Tibial nerve (tissue), 4 donors: ENCODE measurements at places on chromosomes 16 and 17. TPM values are rescaled to one million over a fixed set of nuclear protein-coding genes. Genes with fewer than 3 reads are reported as not detected.
A peak's percentile ranks its signal among the peaks of the same experiment; 100 is the strongest.

DNA sequence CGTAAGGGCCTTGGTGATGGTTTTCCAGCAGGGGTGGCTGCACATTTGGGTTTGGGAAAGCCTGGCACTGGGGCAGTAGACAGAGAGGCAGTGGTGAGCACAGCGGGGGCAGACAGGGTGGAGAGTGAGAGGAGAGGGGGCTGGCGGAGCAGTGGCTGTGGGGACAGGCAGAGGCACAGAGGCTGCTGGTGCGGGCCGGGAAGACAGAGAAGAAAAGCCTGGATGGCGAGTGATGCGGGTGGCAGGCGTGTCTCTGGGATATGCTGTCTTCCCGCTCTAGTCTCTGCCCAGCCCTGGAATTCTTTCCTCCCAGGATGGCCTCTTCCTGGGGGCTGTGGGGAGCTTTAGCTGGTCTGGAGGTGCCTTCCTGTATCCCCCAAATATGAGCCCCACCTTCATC, 16.9 kb downstream of the ITGAD start:
- H3K4me1 ChIP-seq = no peaks in the 10 kb centered on the region
- no peaks in the 10 kb centered on the region for H3K27me3 ChIP-seq
- H3K36me3 ChIP-seq = no peaks in the 10 kb centered on the region
- no peak overlapping the region for H3K27ac ChIP-seq
- no peak for DNase-seq
- H3K4me3 ChIP-seq = no peak overlapping the region

GRCh38 chr16:12323007-12323758, 346.6 kb downstream of the SNX29 start:
- H3K27me3 ChIP-seq = no peaks in the 10 kb centered on the region
- no peak overlapping the region for H3K4me3 ChIP-seq
- H3K27ac ChIP-seq = no peak overlapping the region
- DNase-seq = no peak

GRCh38 chr16:31484491-31485171, 1.7 kb downstream of the SLC5A2 start:
- peaks cover 18% of the 10 kb centered on the region for H3K4me1 ChIP-seq
- H3K27me3 ChIP-seq = no peaks in the 10 kb centered on the region
- no peak overlapping the region for H3K27ac ChIP-seq
- H3K36me3 ChIP-seq = no peaks in the 10 kb centered on the region
- no peak overlapping the region for H3K4me3 ChIP-seq
- DNase-seq = no peak

DNA sequence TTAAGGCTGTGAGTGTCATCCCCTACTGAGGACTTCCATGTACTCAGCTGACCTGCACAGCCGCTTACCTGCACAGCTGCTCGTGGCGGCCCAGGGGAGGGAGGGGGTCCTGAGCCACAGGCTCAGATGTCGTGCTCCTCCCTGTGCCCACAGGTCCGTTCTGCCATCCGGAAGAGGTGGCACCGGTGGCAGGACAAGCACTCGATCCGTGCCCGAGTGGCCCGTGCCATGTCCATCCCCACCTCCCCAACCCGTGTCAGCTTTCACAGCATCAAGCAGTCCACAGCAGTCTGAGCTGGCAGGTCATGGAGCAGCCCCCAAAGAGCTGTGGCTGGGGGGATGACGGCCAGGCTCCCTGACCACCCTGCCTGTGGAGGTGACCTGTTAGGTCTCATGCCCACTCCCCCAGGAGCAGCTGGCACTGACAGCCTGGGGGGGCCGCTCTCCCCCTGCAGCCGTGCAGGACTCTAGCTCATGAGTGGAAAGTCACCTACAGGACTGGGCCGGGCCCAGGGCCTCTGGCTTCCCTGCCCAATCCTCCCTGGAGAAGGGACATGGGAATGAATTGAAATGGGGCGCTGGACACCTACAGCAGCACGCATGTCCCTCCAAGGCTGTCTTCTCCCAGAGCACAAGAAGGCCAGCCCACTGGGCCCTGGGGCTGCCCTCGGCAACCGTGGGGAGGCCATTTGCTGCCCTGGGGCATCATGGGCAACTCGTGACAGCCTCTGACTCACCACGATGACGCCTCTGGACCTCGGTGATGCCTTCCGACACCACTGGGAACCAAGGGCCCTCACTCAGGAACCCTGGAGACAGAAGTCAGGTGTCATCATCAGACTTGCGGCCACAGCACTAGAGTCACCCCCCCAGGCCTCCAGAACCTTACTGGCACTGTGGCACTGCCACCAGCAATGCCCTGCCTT, 9.9 kb upstream of the SPPL2C start:
- no peak overlapping the region for H3K27ac ChIP-seq
- no peaks in the 10 kb centered on the region for H3K4me1 ChIP-seq
- H3K4me3 ChIP-seq = no peak overlapping the region
- DNase-seq = no peak

DNA sequence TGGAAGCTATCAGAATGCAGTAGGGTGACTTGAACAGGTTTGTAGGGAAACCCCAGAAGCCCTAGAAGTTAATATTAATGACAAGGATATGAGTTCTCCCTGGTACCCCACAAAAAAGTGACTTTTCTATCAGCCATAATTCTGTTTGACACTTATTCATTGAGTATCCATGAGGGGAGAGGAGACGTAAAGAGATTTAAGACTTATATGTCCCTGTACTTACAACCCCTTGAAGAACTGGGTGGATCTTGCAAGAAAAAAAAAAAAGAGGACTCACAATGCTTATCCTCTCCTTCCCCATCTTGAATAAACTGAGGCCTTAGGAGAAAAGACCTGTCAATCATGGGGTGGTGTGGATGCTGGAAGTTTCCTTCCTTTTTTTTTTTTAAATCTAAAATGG, 203.5 kb downstream of the CBLN1 start:
- no peaks in the 10 kb centered on the region for H3K27me3 ChIP-seq
- no peak overlapping the region for H3K27ac ChIP-seq
- no peak overlapping the region for H3K4me3 ChIP-seq
- no peaks in the 10 kb centered on the region for H3K4me1 ChIP-seq
- no peak for DNase-seq

- no peak overlapping the region for H3K27ac ChIP-seq
- no peak overlapping the region for H3K4me3 ChIP-seq
- H3K4me1 ChIP-seq = peaks cover 4% of the 10 kb centered on the region
- DNase-seq = no peak
- H3K27me3 ChIP-seq = no peaks in the 10 kb centered on the region
Observed at GRCh38 chr16:17277981-17278381, 192.8 kb downstream of the XYLT1 start.

- H3K36me3 ChIP-seq = peaks cover 24% of the 10 kb centered on the region
- H3K4me1 ChIP-seq = no peaks in the 10 kb centered on the region
- DNase-seq = no peak
- H3K27ac ChIP-seq = no peak overlapping the region
- H3K27me3 ChIP-seq = no peaks in the 10 kb centered on the region
Observed at GRCh38 chr16:3661311-3661710, 6.8 kb downstream of the DNASE1 start.

- H3K36me3 ChIP-seq = no peaks in the 10 kb centered on the region
- no peaks in the 10 kb centered on the region for H3K27me3 ChIP-seq
- no peak overlapping the region for H3K27ac ChIP-seq
- H3K4me1 ChIP-seq = peaks cover 56% of the 10 kb centered on the region
- DNase-seq = no peak
- no peak overlapping the region for H3K4me3 ChIP-seq
Observed at GRCh38 chr17:55584861-55585260, 73.6 kb upstream of the SMIM36 start.

GRCh38 chr17:40301315-40301714, 7.7 kb upstream of the RARA start:
- no peaks in the 10 kb centered on the region for H3K27me3 ChIP-seq
- no peak overlapping the region for H3K4me3 ChIP-seq
- DNase-seq = no peak
- H3K36me3 ChIP-seq = no peaks in the 10 kb centered on the region
- no peak overlapping the region for H3K27ac ChIP-seq
- H3K4me1 ChIP-seq = peaks cover 23% of the 10 kb centered on the region

DNA sequence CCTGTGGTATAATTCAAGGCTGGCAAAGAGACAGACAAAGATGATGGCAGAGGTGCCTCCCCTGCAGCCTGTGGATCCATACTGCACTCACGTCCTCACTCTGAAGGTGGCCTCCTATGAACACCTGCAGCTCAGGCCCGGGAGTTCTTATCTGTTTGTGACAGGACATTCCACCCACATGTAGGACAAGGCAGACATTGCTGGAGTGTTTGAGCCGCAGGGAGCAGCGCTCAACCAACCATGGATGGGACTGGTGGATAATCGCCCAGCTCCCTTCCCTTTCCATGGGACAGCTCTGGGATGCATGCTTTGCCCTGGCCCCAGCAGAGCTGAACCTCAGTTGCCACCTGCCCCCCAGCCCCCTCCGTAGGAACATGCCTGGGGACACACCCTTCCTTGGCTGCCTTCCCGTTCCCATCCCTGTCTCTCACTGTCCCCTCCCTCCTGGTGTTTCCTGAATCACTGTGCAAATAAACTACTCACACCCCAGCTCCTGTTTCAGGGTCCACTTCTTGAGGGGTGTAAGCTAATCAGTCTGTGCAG, 22.2 kb downstream of the ITPRIPL2 start:
- H3K4me1 ChIP-seq = peaks cover 23% of the 10 kb centered on the region
- H3K27me3 ChIP-seq = no peaks in the 10 kb centered on the region
- H3K4me3 ChIP-seq = no peak overlapping the region
- H3K27ac ChIP-seq = peak overlapping the region; percentile 11

- no peaks in the 10 kb centered on the region for H3K4me1 ChIP-seq
- no peak overlapping the region for H3K4me3 ChIP-seq
- H3K27ac ChIP-seq = no peak overlapping the region
- no peaks in the 10 kb centered on the region for H3K36me3 ChIP-seq
- no peaks in the 10 kb centered on the region for H3K27me3 ChIP-seq
- DNase-seq = no peak
Observed at GRCh38 chr17:31605761-31606160, 214.3 kb downstream of the RAB11FIP4 start.

- no peak overlapping the region for H3K4me3 ChIP-seq
- no peak for DNase-seq
- no peaks in the 10 kb centered on the region for H3K36me3 ChIP-seq
- peaks cover 30% of the 10 kb centered on the region for H3K4me1 ChIP-seq
- peak overlapping the region; percentile 95 for H3K27ac ChIP-seq
Observed at GRCh38 chr17:78340183-78340955, 19.5 kb downstream of the SOCS3 start.

DNA sequence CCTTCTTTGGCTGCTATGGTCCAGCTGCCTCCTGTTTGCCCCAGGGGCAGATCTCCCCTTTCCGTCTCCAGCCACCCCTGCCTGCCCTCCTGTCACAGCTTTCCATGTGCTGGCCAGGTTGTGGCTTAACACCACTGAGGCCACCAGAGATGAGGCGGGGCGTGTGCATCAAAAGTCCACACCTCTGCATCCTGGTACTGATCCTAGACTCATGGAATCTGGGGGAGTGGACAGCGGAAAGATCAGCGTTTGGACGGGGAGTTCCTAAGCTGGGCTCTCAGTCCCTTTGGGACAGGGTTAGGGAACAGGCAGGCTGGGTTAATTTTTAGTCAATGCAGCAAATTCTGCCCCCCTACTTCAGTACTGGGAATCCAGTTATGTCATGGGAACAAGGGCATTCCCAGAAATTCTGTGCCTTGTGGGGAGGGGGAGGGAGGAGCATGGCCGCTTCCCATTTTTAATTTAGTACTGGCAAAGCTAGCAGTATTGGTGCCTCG, 3.9 kb downstream of the IGFBP4 start:
- no peaks in the 10 kb centered on the region for H3K36me3 ChIP-seq
- H3K27me3 ChIP-seq = no peaks in the 10 kb centered on the region
- DNase-seq = no peak
- peak overlapping the region; percentile 77 for H3K4me3 ChIP-seq

GRCh38 chr17:51818777-51819176, 339.7 kb downstream of the CA10 start:
- no peaks in the 10 kb centered on the region for H3K4me1 ChIP-seq
- no peaks in the 10 kb centered on the region for H3K36me3 ChIP-seq
- H3K27ac ChIP-seq = no peak overlapping the region
- no peaks in the 10 kb centered on the region for H3K27me3 ChIP-seq
- no peak for DNase-seq
- H3K4me3 ChIP-seq = no peak overlapping the region

GRCh38 chr17:72862276-72862999, 230.1 kb downstream of the SLC39A11 start:
- no peak overlapping the region for H3K27ac ChIP-seq
- DNase-seq = no peak
- no peaks in the 10 kb centered on the region for H3K27me3 ChIP-seq
- H3K4me1 ChIP-seq = no peaks in the 10 kb centered on the region
- H3K36me3 ChIP-seq = peaks cover 7% of the 10 kb centered on the region

DNA sequence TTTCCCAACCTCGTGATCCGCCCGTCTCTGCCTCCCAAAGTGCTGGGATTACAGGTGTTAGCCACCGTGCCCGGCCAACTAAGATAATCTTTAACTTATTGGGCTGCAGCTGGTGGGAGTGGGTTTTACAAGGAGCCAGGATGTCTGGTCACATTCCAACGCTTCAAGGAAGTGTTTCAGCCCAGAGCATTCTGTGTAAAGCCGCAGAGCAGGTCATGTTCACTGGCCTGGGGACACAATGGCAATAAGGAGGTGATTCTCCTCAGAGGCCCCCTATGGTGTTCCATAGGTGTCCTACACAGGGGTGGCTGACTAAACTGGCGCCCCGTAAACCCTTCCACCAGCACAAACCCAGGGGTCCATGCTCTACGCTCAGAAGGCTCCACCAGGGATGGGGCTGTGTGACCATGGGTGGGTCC, 1.2 kb downstream of the QPRT start:
- H3K27me3 ChIP-seq = no peaks in the 10 kb centered on the region
- DNase-seq = no peak
- no peak overlapping the region for H3K27ac ChIP-seq
- no peaks in the 10 kb centered on the region for H3K36me3 ChIP-seq

DNA sequence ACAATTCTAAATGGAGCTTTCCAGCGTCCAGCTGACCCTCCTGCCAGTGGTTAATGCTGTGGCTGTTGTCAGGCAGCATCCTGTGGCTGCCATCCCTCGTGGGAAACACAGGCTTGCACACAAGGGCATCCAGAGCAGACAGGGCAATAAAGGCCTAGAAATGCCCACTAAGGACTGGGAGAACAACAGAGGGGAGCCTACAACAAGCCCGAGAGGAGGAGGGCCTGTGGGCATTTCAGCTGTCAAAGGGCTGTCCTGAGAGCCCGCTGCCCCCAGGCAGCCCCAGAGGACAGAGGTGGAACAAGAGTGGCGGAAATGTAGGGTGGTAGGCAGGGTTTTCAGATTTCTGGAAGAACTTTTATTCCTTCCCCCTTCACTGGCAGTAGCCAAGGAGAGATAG, 81.1 kb downstream of the TNRC6C start:
- H3K36me3 ChIP-seq = peaks cover under 1% of the 10 kb centered on the region
- H3K27me3 ChIP-seq = no peaks in the 10 kb centered on the region
- peaks cover 39% of the 10 kb centered on the region for H3K4me1 ChIP-seq
- peak overlapping the region; percentile 89 for H3K27ac ChIP-seq
- H3K4me3 ChIP-seq = no peak overlapping the region

- no peaks in the 10 kb centered on the region for H3K36me3 ChIP-seq
- no peaks in the 10 kb centered on the region for H3K4me1 ChIP-seq
- no peaks in the 10 kb centered on the region for H3K27me3 ChIP-seq
- no peak overlapping the region for H3K4me3 ChIP-seq
- no peak for DNase-seq
Observed at GRCh38 chr17:19857640-19858039, 10.1 kb downstream of the ULK2 start.

Gene MT1E
- total RNA-seq = 1,068 TPM

Gene GSG1L
- total RNA-seq = not detected

Gene CBFB
- 46.7 TPM for total RNA-seq

Gene LRRC36
- total RNA-seq = 2.1 TPM

Gene MT3
- total RNA-seq = 92.4 TPM

Gene HOXB7
- 2.2 TPM for total RNA-seq

Gene NACA2
- not detected for total RNA-seq

Gene CPHXL2
- not detected for total RNA-seq

Gene ESRP2
- 0.42 TPM for total RNA-seq

Gene FLYWCH1
- 74.9 TPM for total RNA-seq

Gene KRT32
- total RNA-seq = 0.21 TPM

Gene THUMPD1
- 33.6 TPM for total RNA-seq

Gene PRCD
- total RNA-seq = 6.6 TPM
